ENCODE measurements at places on chromosomes 5 and 9.

DNA sequence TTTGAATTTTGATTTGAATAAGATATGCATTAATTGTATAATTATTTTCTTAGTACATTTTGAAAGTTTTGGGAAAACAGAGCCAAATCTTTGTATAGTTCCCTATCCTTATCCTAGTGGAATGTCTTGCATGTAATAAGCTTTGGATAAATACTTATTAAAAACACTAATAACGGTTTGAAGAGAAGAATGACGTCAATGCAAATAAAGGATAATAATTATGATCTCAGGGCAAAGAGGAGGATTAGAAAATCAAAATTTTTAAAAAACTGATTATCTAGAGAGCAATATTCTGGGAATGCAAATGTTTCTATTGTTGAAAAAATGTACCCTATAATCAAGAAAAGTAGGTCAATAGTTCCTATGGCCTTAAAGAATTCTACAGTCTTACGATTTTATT, 22.1 kb downstream of the TYRP1 start:
- no peak for DNase-seq

- DNase-seq = no peak
Measured at GRCh38 chr9:28320616-28321015, 747.3 kb upstream of the C9orf72 start.

- DNase-seq = no peak
Measured at GRCh38 chr5:107933326-107933725, 262.6 kb upstream of the EFNA5 start.

DNA sequence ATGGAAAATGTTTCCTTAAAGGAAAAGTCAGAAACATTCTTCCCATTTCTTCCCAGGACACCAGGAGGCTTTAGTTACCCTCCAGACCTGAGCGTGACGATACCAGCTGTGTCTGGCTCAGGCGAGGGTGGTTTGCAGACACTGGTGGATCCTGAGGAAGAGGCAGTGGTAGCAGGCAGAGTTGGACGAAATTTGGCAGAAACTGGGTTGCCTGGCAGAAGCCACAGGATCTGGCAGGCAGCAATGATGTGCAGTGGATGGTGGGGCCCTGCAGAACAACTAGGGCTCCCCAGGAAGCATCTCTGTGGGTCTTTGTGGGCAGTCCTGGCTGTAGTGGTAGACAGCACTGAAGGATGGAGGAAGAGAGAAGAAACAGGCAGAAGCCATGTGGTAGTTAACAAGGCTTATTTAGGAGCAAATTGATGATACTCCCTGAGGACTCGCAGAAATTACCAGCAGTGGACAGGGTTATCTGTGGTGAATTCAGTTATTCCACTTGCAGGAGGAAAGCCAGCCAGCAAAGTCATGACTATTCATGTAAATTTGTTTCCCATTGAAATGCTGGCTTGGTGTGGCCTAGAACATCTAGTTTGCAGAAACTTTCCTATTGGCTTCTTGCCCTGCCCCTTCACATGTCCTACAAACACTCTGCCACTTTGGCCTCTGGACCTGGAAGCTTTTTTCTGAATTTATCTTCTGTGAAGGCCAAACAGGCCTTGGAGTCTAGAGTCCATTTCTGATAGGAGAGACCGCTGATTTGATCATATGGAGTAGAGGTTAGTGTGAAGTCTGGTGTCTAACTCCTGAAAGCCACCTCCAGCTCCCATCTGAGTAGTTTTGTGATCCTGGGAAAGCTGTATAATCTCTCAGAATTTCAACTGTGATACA, 212.0 kb downstream of the DMRT2 start:
- DNase-seq = no peak

GRCh38 chr5:27318701-27319100, 280.3 kb upstream of the CDH9 start:
- no peak for DNase-seq

DNA sequence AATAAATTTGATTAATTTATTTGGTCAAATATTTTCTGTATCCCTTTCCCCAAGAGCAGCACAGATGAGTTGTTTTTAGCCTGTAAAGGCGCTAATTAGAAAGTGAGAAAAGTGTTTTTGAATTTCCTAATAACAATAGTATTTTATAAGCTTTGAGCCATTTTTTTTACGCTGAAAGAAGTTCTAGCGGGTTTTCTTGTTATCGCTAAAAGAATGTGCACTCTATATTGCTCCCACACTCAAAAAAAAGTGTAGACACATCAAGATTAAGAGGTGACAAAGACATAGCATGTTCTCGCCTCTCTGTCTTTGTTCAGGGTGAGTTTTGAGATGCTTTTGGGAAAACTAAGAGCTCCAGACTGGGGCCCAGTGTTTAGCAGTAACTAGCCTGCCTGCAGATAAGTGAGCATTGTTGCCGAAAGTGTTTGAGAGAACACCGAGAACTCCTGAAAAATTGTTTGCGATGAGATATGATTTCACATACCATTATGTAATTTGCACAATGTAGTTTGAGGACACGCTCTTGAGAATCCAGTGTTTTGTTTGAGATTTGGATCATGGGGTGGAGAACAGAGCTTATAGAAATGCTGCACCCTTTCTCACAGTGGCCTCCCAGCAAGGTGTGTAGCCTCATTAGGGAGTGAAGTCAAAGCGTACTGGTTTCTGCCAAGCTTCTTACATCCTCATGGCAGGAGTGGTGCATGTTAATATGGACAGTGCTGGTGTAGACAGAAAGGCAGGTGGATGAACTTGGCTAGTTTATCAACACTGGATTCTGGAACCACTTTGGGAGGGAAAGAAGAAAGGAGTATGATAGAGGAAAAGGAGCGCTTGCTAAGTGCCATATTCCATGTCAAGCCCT, 1.5 kb downstream of the F2R start:
- no peak for DNase-seq

- no peak for DNase-seq
Measured at GRCh38 chr9:133394687-133395271, 18.6 kb downstream of the STKLD1 start.

Data from NCI-H345 (cell line).